ENCODE measurements at places on chromosomes 5 and 9.

GRCh38 chr5:138725818-138726416 is 27.3 kb upstream of the CTNNA1 start:
- peaks cover 13% of the 10 kb centered on the region for H3K4me1 ChIP-seq
- no peaks in the 10 kb centered on the region for H3K27me3 ChIP-seq
- H3K27ac ChIP-seq = no peak overlapping the region
- no peak for DNase-seq

DNA sequence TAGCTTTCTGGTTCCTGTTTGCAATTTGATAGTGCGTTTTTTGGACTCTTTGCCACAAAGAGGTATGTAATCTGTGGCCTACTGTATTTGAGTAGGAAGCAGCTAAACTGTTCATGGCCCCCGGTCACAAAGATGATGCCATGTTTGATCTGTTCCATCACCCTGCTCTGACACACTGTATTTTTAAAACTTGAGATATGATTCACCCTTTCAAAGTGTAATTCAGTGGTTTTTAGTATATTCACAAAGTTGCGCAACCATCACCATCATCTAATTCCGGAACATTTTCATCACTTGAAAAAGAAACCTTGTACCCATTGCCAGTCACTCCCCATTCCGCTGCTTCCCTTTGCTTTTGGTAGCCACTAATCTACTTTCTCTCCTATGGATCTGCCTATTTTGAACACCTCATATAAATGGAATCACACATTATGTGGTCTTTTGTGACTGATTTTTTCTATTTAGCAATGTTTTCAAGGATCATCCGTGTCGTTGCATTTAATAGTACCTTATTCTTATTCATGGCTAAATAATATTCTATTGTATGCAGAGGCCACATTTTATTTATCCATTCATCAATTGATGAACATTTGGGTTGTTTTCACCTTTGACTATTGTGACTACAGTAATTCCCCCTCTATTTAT is 141.6 kb downstream of the NR3C1 start:
- H3K27ac ChIP-seq = no peak overlapping the region
- no peak overlapping the region for H3K4me3 ChIP-seq
- H3K4me1 ChIP-seq = no peaks in the 10 kb centered on the region
- no peaks in the 10 kb centered on the region for H3K36me3 ChIP-seq
- H3K27me3 ChIP-seq = no peaks in the 10 kb centered on the region
- DNase-seq = no peak

GRCh38 chr9:134294153-134295071 is 31.8 kb upstream of the RXRA start:
- H3K4me1 ChIP-seq = no peaks in the 10 kb centered on the region
- peak overlapping the region; percentile 23 for H3K4me3 ChIP-seq
- H3K36me3 ChIP-seq = no peaks in the 10 kb centered on the region
- peak overlapping the region; percentile 41 for H3K27ac ChIP-seq

- DNase-seq = no peak
- H3K4me1 ChIP-seq = no peaks in the 10 kb centered on the region
- H3K4me3 ChIP-seq = no peak overlapping the region
- H3K36me3 ChIP-seq = no peaks in the 10 kb centered on the region
Measured at GRCh38 chr5:67674159-67674655, 477.6 kb upstream of the CD180 start.

DNA sequence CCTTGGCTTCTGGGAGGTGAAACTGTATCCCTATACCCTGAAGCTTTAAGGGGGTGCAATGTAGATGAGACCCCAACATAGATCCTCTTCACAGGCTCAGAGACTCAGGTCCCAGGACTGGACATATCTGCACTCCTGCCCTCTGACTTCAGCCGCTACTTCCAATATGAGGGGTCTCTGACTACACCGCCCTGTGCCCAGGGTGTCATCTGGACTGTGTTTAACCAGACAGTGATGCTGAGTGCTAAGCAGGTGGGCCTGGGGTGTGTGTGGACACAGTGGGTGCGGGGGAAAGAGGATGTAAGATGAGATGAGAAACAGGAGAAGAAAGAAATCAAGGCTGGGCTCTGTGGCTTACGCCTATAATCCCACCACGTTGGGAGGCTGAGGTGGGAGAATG is 5.4 kb downstream of the CA9 start:
- no peaks in the 10 kb centered on the region for H3K4me1 ChIP-seq
- DNase-seq = no peak
- no peaks in the 10 kb centered on the region for H3K36me3 ChIP-seq

- H3K27me3 ChIP-seq = no peaks in the 10 kb centered on the region
- no peak for DNase-seq
- no peak overlapping the region for H3K4me3 ChIP-seq
- H3K27ac ChIP-seq = no peak overlapping the region
Measured at GRCh38 chr5:14748180-14748900, 83.8 kb downstream of the OTULIN start.

DNA sequence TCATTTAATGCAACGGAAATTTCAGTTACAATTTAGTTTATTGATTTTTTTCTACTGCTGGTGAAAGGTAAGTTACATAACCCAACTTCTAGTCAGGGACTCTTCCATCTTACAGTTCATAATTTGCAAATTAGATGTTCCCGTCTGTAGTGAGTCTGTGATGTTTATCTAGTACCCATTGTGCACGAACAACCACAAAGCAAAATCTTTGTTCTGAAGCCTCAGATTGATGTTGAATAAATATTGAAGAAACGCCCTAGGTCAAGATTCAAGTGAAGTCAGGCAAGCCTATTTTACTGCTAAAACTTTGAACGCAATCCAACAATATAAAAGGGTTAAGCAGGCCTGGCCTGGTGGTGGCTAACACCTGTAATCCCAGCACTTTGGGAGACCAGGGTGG is 43.1 kb downstream of the BASP1 start:
- DNase-seq = no peak
- H3K4me3 ChIP-seq = no peak overlapping the region
- no peaks in the 10 kb centered on the region for H3K4me1 ChIP-seq
- no peak overlapping the region for H3K27ac ChIP-seq
- no peaks in the 10 kb centered on the region for H3K27me3 ChIP-seq
- H3K36me3 ChIP-seq = no peaks in the 10 kb centered on the region

- no peak overlapping the region for H3K27ac ChIP-seq
- no peaks in the 10 kb centered on the region for H3K36me3 ChIP-seq
- no peaks in the 10 kb centered on the region for H3K27me3 ChIP-seq
- no peak overlapping the region for H3K4me3 ChIP-seq
- DNase-seq = no peak
Measured at GRCh38 chr9:77802515-77803293, 154.6 kb upstream of the GNA14 start.

- no peak overlapping the region for H3K4me3 ChIP-seq
- peak overlapping the region; percentile 0 for H3K27ac ChIP-seq
- H3K4me1 ChIP-seq = no peaks in the 10 kb centered on the region
- H3K27me3 ChIP-seq = no peaks in the 10 kb centered on the region
Measured at GRCh38 chr9:121317737-121318630, 50.0 kb downstream of the GSN start.

- H3K4me1 ChIP-seq = no peaks in the 10 kb centered on the region
- DNase-seq = no peak
- no peak overlapping the region for H3K4me3 ChIP-seq
- no peak overlapping the region for H3K27ac ChIP-seq
Measured at GRCh38 chr5:97600486-97600885, 417.4 kb upstream of the RIOK2 start.

DNA sequence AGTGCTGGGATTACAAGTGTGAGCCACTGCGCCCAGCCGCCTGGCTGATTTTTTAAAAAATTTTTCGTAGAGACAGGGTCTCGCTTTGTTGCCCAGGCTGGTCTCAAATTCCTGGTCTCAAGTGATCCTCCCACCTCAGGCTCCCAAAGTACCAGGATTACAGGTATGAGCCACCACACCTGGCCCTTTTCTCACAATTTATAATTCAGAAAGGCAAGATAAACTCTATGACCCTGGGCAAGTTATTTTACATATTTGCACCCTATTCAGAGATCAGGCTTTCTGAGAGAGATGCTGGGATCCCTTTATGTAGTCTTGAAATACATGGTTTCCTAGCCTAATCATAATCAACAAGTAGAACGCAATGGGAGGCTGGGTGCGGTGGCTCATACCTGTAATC is 20.6 kb downstream of the ZNF346 start:
- no peak for DNase-seq
- peaks cover 40% of the 10 kb centered on the region for H3K36me3 ChIP-seq
- no peak overlapping the region for H3K27ac ChIP-seq
- H3K4me1 ChIP-seq = no peaks in the 10 kb centered on the region

DNA sequence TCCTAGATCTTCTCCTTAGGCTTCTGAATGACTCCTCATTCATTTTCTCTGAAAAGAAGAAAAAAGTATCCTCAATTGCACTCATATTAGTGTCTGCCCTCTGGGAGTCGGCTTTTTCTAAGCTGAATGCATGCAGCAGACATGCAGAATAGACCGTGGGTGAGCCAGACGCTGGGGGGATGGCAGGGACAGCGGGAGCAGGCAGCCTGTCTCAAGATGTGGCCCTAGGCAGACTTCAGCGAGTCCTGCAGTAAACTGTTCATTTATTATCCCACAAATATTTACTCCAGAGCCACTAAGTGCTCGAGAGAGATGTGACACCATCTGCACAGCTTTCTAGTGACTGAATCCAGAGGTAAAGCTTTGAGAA is 164.9 kb upstream of the RAI14 start:
- H3K36me3 ChIP-seq = no peaks in the 10 kb centered on the region
- no peak overlapping the region for H3K4me3 ChIP-seq
- H3K27me3 ChIP-seq = no peaks in the 10 kb centered on the region

- no peaks in the 10 kb centered on the region for H3K4me1 ChIP-seq
- H3K36me3 ChIP-seq = no peaks in the 10 kb centered on the region
- no peak overlapping the region for H3K4me3 ChIP-seq
- H3K27ac ChIP-seq = no peak overlapping the region
Measured at GRCh38 chr9:76219560-76220151, 174.6 kb downstream of the RFK start.

DNA sequence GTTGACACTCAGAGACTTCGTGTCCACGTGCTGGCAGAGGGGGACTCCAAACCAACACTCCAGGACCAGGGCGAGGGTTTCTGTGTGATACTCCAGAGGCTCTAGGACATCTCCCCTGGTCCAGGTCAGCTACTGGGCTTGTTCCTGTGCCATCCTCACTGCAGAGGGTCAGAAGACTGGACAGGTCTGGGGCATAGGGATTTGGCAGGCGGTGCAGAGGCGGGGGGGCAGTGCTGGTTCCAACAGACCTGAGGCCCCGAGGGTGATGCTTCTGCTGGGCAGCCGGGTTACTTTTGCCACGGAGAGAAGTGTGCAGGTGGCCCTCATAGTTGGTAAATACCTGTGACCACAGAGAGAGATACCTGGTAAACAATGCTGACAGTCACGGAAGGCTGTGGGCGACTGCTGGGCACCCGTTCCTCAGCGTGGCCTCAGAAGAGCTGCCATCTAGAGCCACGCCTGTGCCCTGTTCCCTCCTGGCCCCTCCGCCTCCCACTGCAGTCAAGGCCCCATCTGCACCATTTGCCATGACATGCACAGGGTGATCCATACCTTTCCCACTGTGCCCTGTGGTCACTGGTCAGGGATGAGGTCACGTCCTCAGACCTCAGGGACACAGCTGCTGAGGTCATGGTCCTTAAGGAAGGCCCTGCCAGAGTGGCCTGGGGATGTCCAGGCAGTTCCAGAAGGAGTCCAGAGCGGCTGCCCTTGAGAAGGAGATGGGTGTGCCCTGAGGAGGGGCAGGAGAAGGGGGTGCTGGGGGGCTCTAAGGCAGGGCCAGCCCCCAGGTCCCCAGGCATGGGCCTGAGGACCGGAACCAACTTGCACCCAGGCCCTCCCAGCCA is 30.0 kb downstream of the TRIP13 start:
- H3K4me1 ChIP-seq = peaks cover 5% of the 10 kb centered on the region
- H3K27ac ChIP-seq = no peak overlapping the region
- no peak for DNase-seq
- H3K36me3 ChIP-seq = no peaks in the 10 kb centered on the region
- H3K27me3 ChIP-seq = no peaks in the 10 kb centered on the region
- no peak overlapping the region for H3K4me3 ChIP-seq

DNA sequence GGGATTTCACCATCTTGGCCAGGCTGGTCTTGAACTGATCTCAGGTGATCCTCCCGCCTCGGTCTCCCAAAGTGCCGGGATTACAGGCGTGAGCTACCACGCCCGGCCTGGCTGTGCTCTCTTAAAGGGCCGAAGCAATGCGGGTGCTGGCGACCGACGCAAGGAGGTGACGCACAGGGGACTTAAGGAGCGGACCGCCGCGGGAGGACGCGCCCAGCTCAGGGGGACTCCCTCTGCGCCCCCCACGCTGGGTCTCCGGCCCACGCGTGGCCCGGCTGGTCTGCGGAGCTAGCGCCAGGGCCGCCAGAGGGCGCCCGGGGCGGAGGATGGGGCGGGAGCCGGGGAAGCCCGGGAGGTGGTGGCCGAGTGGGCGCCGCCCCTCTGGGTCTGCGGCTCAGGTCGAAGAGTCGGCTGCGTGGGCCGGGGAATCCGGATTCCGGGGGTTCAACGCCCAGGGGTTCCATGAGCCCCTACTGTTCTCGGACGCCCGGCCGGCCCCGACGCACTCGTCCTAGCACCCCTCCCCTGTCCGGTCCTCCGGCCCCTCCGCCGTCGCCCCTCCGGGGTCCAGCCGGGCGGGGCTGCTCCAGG is 502 bp upstream of the CERCAM start:
- H3K27ac ChIP-seq = peak overlapping the region; percentile 79
- peak overlapping the region; percentile 99 for H3K4me3 ChIP-seq
- no peaks in the 10 kb centered on the region for H3K36me3 ChIP-seq
- DNase-seq = peak; percentile 65
- peaks cover 8% of the 10 kb centered on the region for H3K27me3 ChIP-seq

- DNase-seq = no peak
- H3K36me3 ChIP-seq = no peaks in the 10 kb centered on the region
- no peak overlapping the region for H3K4me3 ChIP-seq
- H3K27me3 ChIP-seq = no peaks in the 10 kb centered on the region
Measured at GRCh38 chr5:157057459-157058370, 1.2 kb downstream of the HAVCR1 start.

- DNase-seq = peak; percentile 62
- H3K4me1 ChIP-seq = no peaks in the 10 kb centered on the region
- no peaks in the 10 kb centered on the region for H3K36me3 ChIP-seq
- H3K4me3 ChIP-seq = no peak overlapping the region
Measured at GRCh38 chr5:9468060-9468388, 77.9 kb downstream of the SEMA5A start.

DNA sequence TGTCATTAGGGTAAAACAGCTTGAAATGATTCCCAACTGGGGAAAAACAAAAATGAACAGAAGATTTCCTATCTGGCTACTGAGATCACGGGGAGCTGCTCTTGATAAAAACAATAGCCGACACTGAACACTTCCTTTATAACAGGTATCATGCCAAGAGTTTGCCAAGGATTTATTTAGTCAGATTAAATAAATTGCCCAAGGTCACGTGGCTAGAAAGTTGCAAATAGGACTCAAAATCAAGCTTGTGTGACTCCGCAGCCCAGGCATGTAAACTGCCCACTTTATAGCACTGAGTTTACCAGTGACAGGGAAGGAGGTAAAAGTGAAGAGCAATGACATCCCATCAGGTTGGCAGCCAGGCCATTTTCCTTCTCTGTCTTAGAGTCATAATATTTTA is 120.7 kb upstream of the ZNF618 start:
- no peak overlapping the region for H3K27ac ChIP-seq
- no peaks in the 10 kb centered on the region for H3K36me3 ChIP-seq
- DNase-seq = no peak
- H3K27me3 ChIP-seq = no peaks in the 10 kb centered on the region
- H3K4me3 ChIP-seq = no peak overlapping the region

- H3K4me1 ChIP-seq = no peaks in the 10 kb centered on the region
- DNase-seq = no peak
- no peaks in the 10 kb centered on the region for H3K36me3 ChIP-seq
- no peaks in the 10 kb centered on the region for H3K27me3 ChIP-seq
- H3K27ac ChIP-seq = no peak overlapping the region
- no peak overlapping the region for H3K4me3 ChIP-seq
Measured at GRCh38 chr5:53501054-53501453, 20.6 kb downstream of the FST start.

Measured in Peyer's patch (tissue), 4 donors.